T-helper 2 cell (primary cell): ENCODE measurements at places on chromosomes 3 and 15.

GRCh38 chr15:45448066-45448915 is 69.9 kb upstream of the GATM start:
- DNase-seq: no peak

- DNase-seq: no peak
Observed at GRCh38 chr3:184539801-184540435, 21.7 kb upstream of the EPHB3 start.

GRCh38 chr3:181174676-181175233 is 185.2 kb upstream of the DNAJC19 start:
- no peak for DNase-seq

- DNase-seq: no peak
Observed at GRCh38 chr15:69810431-69811354, 287.0 kb downstream of the TLE3 start.
